ENCODE measurements at places on chromosomes 5 and 9.

- no peak for DNase-seq
Measured at GRCh38 chr9:1701113-1701512, 314.0 kb upstream of the SMARCA2 start.

DNA sequence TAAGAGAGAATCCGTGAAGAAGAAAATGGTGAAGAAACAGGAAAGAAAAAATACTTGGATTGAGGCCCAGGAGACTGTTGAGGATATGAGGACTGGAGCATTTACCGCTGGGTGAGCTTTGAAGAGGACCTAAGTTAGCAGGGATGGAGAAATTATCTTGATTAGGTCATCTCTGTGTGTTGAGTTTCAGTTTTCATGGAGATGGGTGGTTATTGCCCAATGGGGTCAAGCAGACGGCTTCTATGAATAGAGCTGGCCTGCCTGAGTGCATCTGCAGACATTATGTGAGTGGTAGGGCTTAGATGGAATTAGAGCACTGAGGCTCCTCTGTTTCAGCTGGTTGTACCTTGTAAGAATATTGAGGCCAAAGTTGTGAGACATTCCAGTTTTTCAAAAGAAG is 245.4 kb upstream of the FBXL7 start:
- DNase-seq = peak; percentile 42

DNA sequence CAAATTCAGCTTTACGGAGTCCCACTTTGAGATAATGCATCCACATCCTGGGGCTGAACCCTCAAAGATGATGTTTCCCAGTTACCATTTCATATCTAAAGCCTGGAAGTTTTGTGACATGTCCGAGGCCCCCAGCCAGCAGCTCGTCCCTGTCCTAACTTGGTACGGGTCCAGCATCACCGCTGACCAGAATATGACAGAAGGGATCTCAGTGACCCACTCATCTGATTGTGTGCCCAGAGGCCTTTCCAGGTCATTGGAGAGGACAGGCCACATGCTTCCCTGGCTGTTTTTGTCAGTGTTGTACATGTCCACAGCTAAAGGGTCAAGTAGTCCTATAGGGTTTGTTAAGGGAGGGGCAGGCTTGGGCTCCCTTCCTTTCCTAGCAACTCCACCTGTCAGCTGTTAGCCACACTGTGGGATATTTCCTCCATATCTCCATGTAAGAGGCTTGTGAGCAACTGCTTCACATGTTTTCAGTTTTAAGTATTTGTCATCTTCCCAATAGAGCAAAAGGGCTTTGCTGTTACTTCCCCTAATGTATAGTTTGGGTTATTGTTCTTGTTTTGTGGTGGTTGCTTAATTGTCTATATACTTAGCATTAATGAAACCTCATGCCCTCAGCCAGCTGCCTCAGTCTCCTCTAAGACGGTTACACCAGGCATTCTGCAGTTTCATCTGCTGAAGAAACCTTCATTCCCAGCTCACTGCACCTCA is 33.4 kb downstream of the SECISBP2 start:
- no peak for DNase-seq

- DNase-seq = no peak
Measured at GRCh38 chr5:52452098-52452497, 335.6 kb upstream of the ITGA1 start.

GRCh38 chr9:6229186-6229585 is 13.6 kb downstream of the IL33 start:
- DNase-seq = no peak

DNA sequence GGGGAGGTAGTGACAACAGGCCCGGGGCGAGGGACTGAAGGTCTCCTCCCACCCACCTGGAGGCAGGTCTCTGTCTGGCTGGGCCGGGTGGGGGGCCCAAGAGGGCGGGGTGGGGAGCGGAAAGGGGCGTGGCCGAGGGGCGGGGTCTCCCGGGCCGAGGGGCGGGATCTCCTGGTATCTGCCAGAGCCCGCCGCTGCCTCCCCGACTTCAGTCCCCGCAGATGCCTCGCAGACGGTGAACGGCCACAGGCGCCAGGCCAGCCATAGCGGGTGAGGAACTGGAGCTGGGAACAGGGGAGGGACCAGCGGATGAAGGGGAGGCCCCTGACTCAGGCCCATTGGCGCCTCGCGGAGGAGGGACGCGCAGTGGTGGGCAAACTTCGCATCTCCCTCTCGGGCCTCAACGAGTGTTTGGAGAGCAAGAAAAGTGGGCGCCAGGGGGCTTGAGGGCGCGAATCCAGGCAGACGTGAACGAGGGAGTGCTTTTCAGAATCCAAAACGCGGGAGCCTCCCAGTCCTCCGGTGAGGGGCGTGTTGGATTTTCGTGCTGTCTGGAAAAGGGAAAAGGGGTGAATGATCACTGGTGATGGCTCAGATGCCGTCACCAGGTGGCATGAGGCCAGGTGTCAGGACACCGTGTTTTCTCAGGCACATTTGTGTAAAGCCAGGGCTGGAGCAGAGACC is at the start of gene ADGRD2:
ADGRD2 (plus strand) TSS at position 211 of the 684 bp plus-strand sequence. CDS start 1,216 bp downstream, outside the sequence.
- DNase-seq = peak; percentile 43
